ENCODE measurements at places on chromosomes 6 and 20.

- no peak for DNase-seq
Observed at GRCh38 chr6:110055387-110055735, 77.2 kb downstream of the GPR6 start.

GRCh38 chr6:15966000-15966520, 162.8 kb upstream of the MYLIP start:
- no peak for DNase-seq

DNA sequence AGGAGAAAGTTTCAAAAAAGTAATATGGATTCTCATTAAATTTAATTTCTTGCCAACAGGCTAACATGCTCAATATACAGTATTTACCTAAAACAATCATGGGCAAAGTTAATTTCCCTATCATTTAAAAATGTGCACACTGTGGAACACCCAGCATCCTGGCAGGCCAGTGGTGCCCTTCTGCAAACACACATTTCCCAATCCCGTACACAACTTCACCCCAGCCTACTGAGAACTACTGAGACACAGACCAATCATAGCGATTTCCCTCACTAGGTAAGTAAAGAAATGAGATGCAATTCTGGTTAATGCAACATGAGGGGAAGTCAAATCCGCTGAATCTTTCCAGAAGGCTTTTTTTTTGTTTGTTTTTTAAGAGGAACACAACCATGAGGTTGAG, 7.6 kb downstream of the USP45 start:
- DNase-seq: no peak

DNA sequence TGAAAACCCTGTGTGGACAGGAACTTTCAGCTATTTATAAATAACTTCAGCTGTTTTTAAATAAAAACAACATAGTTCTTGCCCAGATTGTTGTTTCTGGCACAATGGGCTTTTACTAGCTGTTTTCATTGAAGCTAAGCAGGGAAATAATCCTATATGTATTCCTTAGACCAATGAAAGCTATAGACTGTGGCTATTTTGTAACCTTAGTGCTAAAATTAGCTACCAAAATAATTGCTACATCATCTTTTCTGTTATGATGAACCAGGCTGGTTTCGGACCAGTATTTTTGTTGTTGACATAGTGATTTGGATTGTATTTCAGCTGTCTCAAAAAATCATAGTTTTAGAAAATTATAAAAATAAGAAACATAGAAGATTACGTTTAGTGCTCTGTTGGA, 13.7 kb downstream of the PHF3 start:
- peak; percentile 49 for DNase-seq

- peak; percentile 26 for DNase-seq
Observed at GRCh38 chr6:113185299-113185698, 671.8 kb upstream of the MARCKS start.

DNA sequence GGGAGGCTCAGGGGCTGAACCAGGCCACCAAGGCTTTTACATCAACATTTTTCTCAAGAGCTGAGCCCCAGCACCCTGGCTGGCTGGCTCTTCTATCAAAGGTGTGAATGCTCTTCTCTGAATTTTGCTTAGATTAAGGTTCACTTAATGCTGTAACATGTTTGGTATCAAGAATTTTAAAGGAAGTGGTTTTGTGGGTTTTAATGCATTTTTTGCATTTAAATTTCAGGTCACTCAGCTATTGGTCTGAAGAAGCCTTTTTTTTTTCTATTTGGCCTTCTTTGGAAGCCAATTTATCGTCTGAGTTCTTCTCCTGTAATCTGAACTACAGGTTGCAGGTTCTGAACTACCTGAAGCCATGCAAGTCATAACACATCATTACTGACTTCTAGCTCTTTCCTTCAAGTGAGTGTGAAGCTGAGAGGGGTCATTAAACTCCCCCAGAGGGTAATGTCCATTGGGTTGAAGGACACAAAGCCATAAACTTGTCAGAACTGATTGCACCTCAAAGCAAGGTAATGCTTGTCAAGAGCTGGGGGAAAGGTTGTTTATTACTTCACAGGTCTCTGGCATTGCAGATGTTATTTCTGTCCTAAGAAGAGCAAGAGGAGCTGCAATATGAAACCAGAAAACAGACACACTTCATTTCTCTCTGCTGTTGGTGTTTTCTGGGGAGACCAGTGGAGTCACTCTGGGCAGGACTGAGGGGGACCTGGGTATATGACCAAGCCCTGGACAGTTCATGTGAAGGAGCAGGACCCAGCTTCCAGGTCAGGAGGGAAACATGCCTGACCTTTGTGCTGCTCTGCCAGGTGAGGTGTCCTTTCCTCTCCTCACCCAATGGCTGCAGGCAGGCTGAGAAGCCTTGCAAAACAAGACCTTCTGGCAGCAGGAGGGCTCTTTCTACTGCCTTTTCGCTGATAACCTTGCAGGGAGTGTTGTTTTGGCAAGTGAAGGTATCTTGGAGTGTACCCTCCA, 26.1 kb upstream of the NEDD9 start:
- DNase-seq: no peak

DNA sequence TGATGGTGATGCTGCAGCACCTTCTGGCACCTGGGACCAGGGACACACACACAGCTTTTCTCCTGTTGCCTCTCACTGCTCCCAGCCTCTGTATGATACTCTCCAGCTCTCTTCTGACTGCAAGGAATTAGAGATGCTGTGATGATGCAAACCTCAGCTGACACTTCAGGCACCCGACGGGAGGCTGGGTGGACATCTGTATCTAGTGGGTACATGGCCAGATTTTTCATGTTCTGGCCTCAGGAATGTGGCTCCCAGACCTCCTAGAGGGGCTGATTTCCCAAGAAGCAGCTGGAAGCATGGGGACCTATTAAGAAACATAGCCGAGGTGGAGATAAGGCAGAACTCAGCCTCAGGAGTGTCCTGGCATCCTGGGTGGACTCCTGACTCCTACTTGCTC, 6.8 kb upstream of the EPB41L1 start:
- DNase-seq: peak; percentile 35

- DNase-seq: peak; percentile 39
Observed at GRCh38 chr6:130019326-130020072, 1.1 kb downstream of the L3MBTL3 start.

DNA sequence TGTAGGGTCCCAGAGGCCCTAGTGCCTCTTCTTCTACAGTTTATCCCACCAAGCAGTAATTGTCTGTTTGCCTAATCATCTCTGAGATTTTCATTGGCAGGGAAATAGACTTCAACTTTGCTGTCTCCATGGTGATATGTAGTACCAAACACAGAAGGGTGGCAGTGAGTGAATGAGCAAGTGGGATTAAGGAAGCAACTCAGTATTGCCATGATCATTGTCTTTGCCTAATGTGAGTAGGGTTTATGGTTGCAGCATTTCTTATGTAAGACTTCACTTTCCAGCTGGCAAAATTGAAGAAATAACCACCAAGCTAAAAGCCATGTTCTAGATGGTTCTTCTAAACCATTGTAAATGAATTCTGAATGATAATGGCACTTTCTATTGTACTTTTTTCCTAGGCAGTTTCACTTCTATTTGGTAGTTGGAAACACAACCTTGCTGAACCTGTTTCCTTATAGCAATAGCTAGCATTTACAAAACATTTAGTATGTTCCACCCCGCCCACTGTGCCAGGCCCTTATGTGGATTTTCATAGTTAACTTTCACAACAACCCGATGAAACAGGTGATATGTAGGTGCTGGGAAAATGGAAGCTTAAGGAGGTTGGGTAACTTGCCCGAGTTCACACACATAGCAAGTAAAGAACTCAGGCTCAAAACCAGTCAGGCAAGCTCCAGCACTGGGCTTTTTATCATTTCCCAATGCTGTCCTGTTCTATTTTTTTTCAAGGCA, 32.0 kb downstream of the ZC2HC1B start:
- peak; percentile 10 for DNase-seq

- no peak for DNase-seq
Observed at GRCh38 chr6:45001663-45002062, 326.5 kb upstream of the RUNX2 start.

- no peak for DNase-seq
Observed at GRCh38 chr6:45293306-45293705, 34.8 kb upstream of the RUNX2 start.

DNA sequence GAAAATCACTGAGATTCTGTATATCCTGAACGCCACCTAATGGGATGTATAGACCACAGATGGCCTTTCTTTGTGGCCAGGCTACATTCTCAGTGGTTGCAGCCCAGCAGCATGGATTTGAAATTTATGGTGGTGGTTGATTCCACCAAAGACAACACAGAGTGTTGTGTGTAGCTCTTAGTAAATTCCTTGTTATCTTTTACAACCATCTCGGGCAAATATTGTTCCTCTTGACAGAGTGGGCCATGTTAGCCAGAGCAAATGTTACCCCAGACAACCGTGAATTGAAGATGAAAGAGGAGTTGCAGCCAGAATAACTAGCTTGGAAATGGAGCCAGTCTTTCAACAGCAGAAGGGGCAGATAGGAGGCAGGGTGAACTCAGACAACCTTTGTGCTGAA, 39.5 kb downstream of the SLC24A3 start:
- no peak for DNase-seq

DNA sequence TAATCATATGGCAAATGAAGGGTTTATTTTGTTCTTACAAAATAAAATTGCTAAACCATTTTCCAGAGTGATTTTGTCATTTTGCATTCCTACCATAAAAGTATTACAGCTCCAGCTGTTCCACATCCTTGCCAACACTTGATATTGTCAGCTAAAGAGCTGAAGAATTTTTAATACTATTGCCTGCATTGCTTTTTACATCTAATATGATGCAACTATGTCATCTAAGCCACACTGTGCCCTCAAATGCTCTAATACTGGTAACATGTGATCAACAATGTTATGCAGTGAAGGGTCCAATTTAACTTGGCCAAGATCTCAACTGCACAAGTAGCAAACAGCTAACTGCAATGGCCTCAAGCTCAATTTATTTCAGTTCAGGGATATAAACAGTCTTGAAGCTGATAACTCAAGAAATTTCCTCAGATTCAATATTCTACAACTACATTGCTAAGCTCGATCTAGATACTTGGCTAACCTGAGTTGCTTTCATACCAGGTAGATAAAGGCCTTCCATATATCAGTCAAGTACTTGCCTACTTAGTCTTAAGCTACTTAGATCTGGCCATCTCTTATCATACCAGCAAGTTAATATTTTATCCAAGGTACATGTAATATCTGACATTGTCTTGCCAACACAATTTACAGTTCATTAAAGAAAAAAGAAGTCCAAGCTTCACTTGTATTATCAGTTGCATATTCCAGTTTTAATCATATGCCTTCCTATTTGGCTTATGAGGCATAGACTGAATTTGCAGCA, 17.0 kb downstream of the AKIRIN2 start:
- no peak for DNase-seq

- DNase-seq: no peak
Observed at GRCh38 chr6:150723857-150724256, 124.2 kb downstream of the PLEKHG1 start.

DNA sequence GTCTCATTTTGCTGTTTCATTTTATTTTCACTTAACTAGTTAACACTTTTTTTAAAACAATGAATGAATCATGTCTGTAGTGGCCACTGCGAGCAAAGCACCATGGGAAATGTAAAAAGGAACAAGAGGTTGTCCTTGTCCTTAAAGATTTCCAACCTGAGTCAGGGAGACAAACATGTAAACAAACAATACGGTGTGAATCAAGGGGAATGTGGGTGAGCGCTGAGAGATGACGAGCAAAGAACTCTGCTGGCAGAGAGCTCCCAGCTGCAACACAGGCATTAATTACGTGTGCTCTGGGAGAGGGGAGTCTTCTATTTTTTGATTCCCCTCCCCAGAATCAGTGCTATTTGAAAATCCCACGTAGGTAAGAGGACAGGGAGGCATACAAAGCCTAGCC, 84.3 kb downstream of the ATXN1 start:
- peak; percentile 73 for DNase-seq

GRCh38 chr20:4176187-4176586, 160.8 kb upstream of the RNF24 start:
- no peak for DNase-seq

DNA sequence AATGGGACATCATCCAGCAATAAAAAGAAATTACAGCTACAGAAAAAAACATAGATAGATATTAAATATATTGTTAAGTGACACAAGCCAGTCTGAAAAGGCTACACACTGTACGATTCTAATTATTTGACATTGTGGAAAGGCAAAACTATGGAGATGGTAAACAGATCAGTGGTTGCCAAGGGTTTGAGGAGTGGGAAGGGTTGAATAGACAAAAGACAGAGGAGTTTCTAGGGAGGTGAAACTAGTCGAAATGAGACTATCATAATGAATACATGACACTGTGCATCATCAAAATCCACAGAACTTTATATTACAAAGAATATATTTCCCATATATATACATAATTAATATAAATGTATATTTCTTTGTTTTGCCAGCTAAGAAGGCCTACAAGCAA, 9.8 kb downstream of the EPM2A start:
- no peak for DNase-seq

DNA sequence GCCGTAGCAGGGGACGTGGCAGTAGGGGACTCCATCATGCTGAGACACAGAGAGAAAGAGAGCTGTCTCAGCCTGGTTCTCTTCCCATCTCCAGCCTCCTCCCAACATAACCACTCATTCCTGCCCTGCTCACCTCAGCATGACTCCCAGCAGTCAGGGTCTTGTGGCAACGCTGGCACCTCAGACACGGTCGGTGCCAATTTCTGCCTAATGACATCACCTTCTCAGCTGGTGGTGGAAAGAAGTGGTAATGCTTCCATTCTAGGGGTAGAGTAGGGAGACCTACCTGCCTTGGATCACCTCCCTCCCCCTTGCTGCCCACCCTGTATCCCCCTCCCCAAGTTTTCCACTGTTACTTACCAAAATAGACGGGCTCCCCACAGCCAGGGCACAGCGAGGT, 2.5 kb downstream of the CRIP3 start:
- no peak for DNase-seq

GRCh38 chr6:151092591-151092990, 147.2 kb upstream of the AKAP12 start:
- no peak for DNase-seq

DNA sequence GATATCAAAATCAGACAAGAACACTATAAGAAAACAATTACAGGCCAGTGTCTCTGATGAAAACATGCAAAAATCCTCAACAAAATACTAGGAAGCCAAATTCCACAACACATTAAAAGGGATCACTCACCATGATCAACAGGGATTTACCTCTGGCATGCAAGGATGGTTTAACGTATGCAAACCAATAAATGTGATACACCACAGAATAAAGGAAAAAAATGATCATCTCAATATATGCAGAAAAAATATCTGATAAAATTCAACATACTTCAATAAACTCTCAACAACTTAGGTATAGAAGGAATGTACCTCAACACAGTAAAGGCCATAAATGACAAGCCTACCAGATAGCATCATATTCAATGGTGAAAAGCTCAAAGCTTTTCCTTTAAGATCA, 66.6 kb downstream of the SHPRH start:
- no peak for DNase-seq

GRCh38 chr20:13821876-13822275, 37.0 kb downstream of the NDUFAF5 start:
- peak; percentile 21 for DNase-seq
